ENCODE measurements at places on chromosomes 2 and 18. TPM values are rescaled to one million over a fixed set of nuclear protein-coding genes. Genes with fewer than 3 reads are reported as not detected.

Gene NCKAP5
- 7.6 TPM for polyA plus RNA-seq

Gene FOXI3
- 0.13 TPM for polyA plus RNA-seq

Gene ONECUT2
- 0.14 TPM for polyA plus RNA-seq

Gene HTR2B
- polyA plus RNA-seq = 17.2 TPM

Gene GPBAR1
- polyA plus RNA-seq = 1.6 TPM

Gene C2orf80
- 0.44 TPM for polyA plus RNA-seq

Gene SMARCAL1
- polyA plus RNA-seq = 27.8 TPM

Gene D2HGDH
- polyA plus RNA-seq = 28.1 TPM

Gene SLC19A3
- polyA plus RNA-seq = 7.0 TPM

Gene ANKRD53
- polyA plus RNA-seq = 0.37 TPM

Gene VWC2L
- 0.07 TPM for polyA plus RNA-seq

Gene TUBA4B
- 1.3 TPM for polyA plus RNA-seq

GRCh38 chr2:177633910-177634294, 241.3 kb downstream of the AGPS start:
- DNase-seq = no peak

- DNase-seq = no peak
These were observed 450.9 kb upstream of the HS6ST1 start for GRCh38 chr2:128769457-128770142.

GRCh38 chr18:25736516-25736915, 353.9 kb downstream of the SS18 start:
- DNase-seq = no peak

DNA sequence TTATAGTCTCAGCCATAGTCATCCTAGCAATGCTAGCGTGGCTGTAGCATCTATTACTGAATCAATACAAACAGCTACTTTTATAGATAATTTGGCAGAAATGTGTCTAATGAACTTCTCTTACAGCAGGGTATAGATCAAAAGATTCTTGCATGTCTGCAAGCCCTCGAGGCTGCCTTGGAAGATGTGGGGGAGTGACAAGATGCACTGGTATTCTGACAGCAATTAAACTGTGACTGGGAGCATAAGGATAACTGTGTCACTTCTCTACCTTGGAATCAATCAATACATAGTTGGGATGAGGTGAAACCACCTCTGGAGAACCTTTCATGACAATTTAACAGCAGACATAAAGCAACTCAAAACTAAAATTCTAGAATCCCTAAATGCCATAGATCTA, 59.3 kb upstream of the MYO3B start:
- no peak for DNase-seq

GRCh38 chr2:70767699-70768589, at the start of gene ADD2:
Gene ADD2, minus strand, starts transcription at chr2:70768200. Its CDS starts 61,792 bp downstream, at chr2:70706408.
- no peak for DNase-seq

DNA sequence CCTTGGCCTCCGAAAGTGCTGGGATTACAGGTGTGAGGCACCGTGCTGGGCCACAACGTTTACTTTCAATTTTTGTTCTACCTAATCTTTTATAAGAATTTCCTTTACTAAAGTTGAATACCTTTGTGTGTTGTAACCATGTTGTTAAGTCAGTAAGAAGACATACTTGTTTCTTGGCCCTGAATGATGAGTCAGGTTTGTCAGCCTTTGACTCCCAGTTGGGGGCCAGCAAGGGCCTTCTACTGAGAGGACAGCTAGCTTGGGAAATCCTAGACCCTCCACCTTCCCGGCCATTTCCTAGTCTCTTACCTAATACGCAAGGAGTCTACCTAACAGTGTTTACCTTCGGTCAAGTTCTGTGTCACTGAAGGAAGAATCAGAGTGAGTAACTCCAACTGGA, 22.7 kb downstream of the MTHFD2 start:
- no peak for DNase-seq

- DNase-seq = no peak
These were observed 78.7 kb upstream of the ITGA6 start for GRCh38 chr2:172348555-172349288.

DNA sequence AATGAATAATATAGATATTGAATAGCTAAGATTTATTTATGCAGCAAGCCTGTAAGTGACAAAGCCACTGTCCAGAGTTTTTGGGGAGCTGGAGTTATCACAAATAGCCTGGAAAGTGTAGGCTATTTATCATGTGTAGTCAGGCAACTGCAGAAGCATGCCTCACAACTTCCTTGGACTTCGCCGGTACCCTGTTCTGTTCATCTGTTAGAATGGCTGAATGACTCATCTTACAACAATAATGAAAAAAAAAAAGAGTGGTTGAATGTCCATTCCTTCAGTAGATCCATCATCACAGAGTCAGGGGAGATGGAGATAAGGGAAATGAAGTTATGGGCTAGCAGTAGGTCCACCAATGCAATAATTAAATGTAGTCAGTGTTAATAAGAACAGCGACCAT, 24.0 kb upstream of the ATP5MC3 start:
- no peak for DNase-seq

- DNase-seq = no peak
These were observed 18.2 kb downstream of the AGAP1 start for GRCh38 chr2:235511751-235512698.

DNA sequence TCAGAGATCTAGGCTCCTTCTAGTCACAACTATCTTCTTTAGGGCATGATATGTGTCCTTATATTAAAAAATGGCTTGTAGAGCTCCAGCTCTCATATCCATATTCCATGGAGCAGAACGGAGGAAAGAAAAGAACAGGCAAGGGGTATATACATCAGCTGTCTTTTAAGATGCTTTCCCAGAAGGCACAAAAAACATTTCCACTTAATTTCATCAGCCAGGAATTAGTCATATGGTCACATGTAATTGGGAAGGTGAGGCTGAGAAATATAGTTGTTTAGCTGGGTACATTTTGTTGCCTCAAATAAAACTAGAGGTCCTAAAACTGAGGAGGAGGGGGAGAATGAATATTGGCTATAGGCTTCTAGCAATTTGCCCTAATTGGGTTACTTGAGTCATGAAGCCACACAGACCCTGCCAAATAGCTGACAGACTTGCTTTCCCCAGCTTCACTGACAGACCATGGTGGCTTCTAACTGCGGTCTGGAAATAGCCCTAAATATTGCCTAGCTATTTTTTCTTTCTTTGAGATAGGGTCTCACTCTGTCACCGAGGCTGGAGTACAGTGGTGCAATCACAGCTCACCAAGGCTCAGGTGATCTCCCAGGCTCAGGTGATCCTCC, 20.0 kb downstream of the MAIP1 start:
- no peak for DNase-seq

GRCh38 chr2:2291500-2292260, 39.4 kb downstream of the MYT1L start:
- no peak for DNase-seq

DNA sequence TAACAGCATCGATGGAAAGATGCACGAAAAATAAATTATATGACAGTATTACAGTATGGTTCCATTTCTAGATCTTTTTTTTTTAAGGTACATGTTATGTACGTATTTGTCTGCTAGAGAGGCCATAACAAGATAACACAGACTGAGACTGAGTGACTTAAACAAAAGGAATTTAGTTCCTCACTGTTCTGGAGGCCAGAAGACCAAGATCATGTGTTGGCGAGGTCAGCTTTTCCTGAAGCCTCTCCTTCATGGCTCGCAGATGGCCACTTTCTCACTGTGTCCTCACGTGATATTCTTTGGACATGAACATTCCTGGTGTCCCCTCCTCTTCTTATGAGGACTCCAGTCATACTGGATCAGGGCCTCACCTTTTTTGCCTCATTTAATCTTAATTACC, 177.4 kb downstream of the CAPN13 start:
- no peak for DNase-seq

GRCh38 chr2:224157655-224158054, 118.6 kb upstream of the SERPINE2 start:
- DNase-seq = no peak

DNA sequence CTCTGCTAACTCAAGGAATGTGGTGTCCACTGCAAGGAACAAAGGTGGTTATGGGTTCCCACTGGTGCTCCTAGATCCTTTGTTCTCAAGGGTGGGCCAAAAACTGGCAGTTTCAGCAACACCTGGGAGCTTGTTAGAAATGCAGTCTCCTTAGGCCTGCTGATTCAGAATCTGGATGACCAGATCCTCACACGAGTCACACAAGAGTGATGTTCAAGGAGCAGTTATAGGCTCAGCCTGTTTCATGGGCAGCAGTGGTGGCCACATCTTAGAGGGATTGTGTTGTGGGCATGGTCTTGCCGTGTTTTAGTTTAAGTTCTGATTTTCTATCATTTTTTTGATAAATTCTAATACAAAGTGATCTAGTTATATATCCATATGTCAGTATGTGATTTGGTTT, 28.7 kb upstream of the MGAT5 start:
- no peak for DNase-seq

- no peak for DNase-seq
These were observed 25.8 kb upstream of the DPP4 start for GRCh38 chr2:162099836-162100235.

DNA sequence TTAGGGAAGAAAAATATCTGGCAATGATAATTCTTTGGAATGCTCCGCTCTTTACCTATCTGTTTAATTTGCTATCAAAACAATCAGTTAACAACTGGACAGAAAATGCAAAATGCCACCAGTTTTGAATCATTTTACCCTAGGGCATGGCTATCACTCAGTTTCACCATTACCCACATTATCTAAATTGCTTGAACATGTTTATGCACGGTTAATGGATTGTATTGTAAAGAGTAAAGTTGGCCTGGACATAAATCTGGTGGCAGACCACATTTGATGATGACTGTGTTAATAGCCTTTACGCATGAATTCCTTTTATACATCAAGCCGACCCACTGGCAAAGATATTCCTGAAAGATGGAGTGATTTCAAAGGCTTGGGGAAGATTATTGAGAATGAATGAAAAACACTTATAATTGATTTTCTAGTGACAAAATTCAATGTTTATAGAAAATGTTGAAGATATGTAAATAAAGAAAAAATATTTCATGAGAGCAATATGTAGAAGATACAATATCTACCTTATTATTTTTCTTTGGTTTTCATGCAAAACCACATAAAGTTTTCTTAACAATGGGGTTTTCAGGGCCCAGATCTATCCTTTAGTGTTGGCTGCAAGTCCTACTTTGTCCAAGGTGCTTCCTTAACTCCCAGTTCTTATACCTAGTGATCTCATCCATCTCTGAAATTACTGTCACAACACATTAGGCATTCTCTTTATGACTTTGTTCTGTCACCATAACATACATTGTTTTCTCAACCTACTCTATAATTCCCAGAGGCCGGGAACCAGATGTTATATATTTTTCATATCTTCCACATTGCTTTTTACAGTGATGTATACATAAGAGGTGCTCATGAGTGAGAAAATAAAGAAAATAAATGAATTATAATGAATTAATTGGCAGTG, 265.1 kb downstream of the RIT2 start:
- DNase-seq = no peak

- no peak for DNase-seq
These were observed 131.1 kb downstream of the IKZF2 start for GRCh38 chr2:213020268-213020667.

Data from right renal cortex interstitium (tissue), 3 donors.